ENCODE measurements at places on chromosomes 7 and 10.

- no peak for DNase-seq
These were observed 65.2 kb downstream of the GBF1 start for GRCh38 chr10:102310361-102311024.

- no peak for DNase-seq
These were observed 21.1 kb downstream of the SRRM3 start for GRCh38 chr7:76222839-76223238.

DNA sequence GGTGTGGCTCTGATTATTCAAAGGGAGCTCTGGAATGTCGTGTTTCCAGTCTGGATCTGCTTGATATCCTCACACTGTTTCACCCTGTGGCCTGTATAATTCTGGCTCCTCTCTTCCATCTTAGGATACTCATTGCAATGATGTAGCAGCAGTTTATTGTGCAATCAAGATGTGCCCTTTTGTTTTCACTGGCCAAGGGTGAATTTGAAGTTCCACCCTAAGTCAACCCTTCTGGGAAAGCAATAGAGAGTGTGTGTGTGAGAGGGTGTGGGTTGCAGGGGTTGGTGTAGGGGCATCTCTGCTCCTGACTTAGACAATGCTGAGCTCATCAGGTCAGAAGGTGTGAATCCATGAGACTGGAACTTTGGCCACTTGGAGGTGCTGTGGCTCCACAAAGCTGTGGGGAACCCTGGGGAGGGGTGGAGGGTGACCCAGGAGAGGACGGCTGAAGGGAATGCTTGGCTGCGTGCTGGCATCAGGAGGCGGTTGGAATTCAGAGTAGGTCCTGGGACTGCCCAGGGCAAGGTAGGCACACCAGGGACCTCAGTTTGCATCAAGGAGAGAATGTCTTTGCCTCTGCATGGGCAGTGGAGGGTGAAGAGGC is 118.0 kb upstream of the PRSS58 start:
- DNase-seq: no peak

DNA sequence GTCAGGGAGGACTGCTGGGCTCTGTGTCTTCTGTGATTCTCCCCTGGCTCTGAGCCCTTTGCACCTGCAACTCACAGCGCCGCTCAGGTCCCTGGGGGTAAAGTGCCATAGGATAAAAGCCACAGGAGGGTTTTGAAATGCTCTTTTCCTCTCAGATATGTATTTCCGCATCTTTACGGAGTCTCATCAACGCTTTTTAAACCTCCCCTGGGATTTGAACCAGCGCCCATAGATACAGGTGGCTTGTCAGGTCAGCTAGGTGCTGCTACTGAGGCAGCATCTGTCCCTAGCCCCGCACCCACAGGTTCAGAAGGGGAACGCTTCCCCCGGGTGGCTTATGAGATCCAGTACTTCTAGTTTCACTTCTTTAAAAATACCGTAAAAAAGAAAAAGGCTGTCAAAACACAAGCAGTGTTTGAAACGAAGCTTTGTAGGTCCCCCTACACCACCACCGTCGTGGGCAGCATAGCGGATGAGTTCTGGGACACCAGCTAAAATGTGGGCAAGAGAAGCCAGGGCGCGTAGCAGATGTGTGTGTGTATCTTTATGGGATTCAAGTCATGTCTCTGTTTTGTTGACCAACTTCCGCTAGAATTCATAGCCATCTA is 173.5 kb downstream of the CUX1 start:
- no peak for DNase-seq
